ENCODE measurements at places on chromosomes 3 and 15. TPM values are rescaled to one million over a fixed set of nuclear protein-coding genes. Genes with fewer than 3 reads are reported as not detected.

DNA sequence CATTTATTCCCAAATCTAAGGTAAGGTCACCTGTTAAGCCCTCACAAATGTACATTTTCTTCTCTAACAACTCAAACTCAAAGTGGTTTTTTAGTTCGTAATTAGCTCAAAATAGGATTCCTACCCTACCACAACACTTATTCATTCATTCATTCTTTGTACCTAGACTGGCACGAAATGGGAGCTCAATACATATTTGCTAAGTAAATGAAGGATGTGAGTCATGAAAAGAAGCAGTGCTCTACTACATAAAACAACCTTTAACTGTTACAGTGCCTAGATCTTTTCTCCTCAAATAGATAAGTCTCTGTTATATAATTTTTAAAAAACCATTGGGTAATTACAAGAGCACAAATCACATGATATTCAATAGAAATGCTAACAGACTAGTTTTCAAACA lies 13.1 kb downstream of the RSL24D1 start:
- no peaks in the 10 kb centered on the region for H3K27me3 ChIP-seq
- no peak overlapping the region for H3K4me3 ChIP-seq
- no peak overlapping the region for H3K27ac ChIP-seq
- H3K36me3 ChIP-seq, result peaks cover 64% of the 10 kb centered on the region
- no peak for DNase-seq

DNA sequence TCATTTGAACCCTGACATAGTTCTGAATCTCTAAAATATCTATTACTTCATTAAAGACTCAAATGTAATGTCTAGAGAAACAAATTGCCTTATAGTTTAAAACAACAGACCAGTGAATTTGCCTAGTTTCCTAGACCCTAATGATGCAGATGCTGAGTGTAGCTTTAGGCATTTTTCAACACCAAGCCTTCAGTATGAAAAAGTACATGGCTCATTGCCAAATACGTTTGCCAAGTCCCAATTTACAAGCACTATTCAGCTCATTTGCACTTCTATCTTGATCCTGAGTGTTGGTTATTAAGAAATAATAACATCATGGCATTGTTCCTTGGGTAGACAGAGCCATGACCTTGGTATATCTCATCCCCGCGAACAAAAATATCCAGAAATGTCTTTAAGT lies 46.8 kb downstream of the EOMES start:
- no peaks in the 10 kb centered on the region for H3K27me3 ChIP-seq
- H3K36me3 ChIP-seq, result no peaks in the 10 kb centered on the region

GRCh38 chr15:36409819-36410218 lies 169.6 kb upstream of the CDIN1 start:
- no peaks in the 10 kb centered on the region for H3K36me3 ChIP-seq
- no peaks in the 10 kb centered on the region for H3K4me1 ChIP-seq
- H3K4me3 ChIP-seq, result no peak overlapping the region
- H3K27me3 ChIP-seq, result no peaks in the 10 kb centered on the region
- no peak for DNase-seq

DNA sequence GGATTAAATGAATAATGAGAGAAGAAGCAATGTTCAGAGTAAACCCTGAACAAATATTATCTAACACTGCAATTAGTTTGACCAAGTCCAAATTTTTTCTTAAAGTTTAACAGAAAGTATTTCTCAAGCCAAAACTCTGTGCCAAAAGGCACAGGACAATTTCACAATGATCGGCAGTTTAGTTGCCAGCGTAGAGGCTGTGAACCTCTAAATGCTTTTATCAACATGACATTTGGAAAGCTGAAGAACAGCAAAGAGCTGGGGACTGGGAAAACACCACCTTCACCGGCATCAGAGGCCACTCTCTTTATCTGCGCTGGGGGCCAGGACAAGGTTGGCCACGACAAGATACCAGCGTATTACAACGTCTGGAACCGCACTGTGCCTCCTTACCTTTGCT lies 125.6 kb downstream of the ADAMTS17 start:
- no peak for DNase-seq
- H3K27me3 ChIP-seq, result no peaks in the 10 kb centered on the region
- no peak overlapping the region for H3K4me3 ChIP-seq
- H3K4me1 ChIP-seq, result no peaks in the 10 kb centered on the region
- H3K27ac ChIP-seq, result no peak overlapping the region
- no peaks in the 10 kb centered on the region for H3K36me3 ChIP-seq

DNA sequence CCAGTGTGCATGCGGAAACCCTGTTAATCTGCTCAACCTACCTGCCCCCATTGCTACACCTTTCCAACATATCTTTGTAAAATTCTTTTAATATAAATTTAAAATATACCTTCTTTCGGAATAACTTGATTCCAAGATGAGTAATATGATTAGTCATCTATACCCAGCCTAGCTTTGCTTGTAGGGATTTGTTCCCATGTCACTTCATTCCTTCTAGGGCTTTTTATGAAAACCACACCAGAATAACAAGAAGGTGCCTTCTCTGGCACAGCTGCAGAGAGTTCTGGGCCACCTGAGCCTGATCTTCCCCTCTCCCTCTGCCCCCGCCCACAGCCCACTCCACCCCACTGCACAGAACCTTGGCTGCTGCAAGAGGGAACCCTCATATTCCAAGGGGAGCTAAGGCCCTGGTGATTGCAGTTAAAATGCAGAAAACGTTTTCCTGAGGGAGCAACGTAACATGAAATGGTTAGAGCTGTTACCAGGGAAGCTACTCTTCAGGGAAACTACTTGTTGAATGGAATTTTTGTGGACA lies 38.6 kb upstream of the HACD2 start:
- DNase-seq, result no peak
- H3K4me3 ChIP-seq, result no peak overlapping the region
- no peaks in the 10 kb centered on the region for H3K36me3 ChIP-seq

GRCh38 chr15:50202003-50202402 lies 20.0 kb downstream of the SLC27A2 start:
- H3K4me3 ChIP-seq, result no peak overlapping the region
- no peaks in the 10 kb centered on the region for H3K27me3 ChIP-seq

- no peaks in the 10 kb centered on the region for H3K27me3 ChIP-seq
- H3K27ac ChIP-seq, result no peak overlapping the region
- H3K4me3 ChIP-seq, result no peak overlapping the region
- DNase-seq, result no peak
Observed at GRCh38 chr3:45874677-45875346, 11.5 kb upstream of the CCR9 start.

DNA sequence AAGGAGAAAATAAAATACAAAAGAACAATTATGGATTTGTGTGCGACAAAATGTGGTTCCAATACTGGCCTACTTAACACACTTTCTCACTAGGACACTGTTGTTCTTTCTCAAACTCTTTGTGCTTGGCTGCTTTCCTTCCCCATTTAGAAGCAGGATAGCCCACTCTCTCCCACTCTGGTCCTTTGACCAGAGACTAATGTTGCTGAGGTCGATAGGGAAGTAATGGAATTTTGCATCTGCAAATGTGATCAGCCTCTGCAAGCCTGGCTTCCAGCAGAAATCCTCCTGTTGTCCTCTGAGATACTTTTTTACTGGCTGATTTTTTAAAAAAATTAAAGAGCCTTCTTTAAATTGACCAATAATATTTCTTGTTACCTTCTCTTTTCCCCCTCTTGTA lies 71.0 kb downstream of the PPM1L start:
- no peaks in the 10 kb centered on the region for H3K36me3 ChIP-seq
- H3K27ac ChIP-seq, result no peak overlapping the region
- H3K27me3 ChIP-seq, result no peaks in the 10 kb centered on the region
- no peaks in the 10 kb centered on the region for H3K4me1 ChIP-seq

DNA sequence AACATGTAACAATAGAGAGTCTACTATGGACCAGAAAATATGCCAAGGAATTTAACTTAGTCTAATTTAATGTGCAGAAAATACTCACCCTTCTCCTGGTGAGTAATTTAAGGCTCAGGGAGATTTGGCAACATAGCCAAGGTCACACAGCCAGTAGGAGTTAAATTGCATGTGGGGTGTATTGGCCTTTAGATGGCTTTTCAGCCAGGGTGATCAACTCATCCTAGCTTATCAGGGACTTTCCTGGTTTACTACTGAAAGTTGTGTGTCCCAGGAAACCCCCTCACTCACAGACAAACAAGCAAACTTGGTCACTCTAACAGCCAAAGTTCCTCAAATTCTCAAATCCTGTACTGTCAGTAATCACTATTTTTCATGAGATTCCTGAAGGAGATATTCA lies 2.6 kb upstream of the SLC9A9 start:
- no peaks in the 10 kb centered on the region for H3K27me3 ChIP-seq
- H3K4me3 ChIP-seq, result no peak overlapping the region
- H3K27ac ChIP-seq, result no peak overlapping the region
- H3K36me3 ChIP-seq, result no peaks in the 10 kb centered on the region

Gene TRPC1
- total RNA-seq, result 7.6 TPM

Gene ABCF3
- total RNA-seq, result 138 TPM
